ENCODE measurements at places on chromosomes 5 and 9.

GRCh38 chr9:83933790-83934189 lies 12.6 kb upstream of the KIF27 start:
- DNase-seq, result no peak

DNA sequence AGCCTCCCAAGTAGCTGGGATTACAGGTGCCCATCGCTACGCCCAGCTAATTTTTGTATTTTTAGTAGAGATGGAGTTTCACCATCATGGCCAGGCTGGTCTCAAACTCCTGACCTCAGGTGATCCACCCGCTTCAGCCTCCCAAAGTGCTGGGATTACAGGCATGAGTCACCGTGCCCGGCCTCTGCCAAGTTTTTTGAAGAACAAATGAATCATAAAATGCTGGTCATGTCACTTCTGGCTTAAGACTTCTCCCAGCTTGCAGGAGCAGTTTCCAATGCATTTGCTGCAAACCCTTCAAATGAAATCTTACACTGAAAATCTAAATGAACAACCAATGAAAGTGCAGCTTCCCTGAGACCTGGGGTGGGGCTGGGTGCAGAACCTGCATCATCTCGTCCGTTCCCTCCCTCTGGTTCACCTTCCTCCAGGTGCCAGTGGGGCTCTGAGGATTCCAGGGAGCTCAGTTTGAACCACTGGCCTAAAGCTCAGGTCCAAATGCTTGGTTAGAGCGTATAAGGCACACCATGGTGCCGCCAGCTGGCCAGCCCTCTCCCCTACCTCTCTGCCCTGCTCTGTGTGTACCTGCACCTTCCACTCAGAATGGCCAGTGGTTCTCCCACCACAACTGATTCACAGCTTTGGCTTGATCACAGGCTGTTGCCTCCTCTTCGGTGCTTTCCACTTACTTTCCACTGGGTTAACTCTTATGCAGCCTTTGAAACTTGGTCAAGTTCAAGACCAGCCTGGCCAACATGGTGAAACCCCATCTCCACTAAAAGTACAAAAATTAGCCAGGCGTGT lies 39.8 kb upstream of the FUBP3 start:
- no peak for DNase-seq

GRCh38 chr5:76385540-76385939 lies 17.5 kb upstream of the IQGAP2 start:
- DNase-seq, result peak; percentile 30

DNA sequence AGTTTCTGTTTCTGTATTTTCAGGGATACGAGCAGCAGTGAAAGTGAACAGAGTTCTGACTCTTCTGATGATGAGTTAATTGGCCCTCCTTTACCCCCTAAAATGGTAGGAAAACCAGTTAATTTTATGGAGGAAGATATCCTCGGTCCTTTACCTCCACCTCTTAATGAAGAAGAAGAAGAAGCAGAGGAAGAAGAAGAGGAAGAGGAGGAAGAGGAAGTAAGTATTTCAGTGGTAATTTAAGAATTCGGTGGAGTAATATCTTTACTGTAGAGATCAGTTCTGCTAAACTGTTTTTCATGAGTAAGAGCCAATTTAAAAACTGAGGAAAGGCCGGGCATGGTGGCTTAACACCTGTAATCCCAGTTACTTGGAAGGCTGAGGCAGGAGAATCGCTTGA lies 17.2 kb downstream of the WDR70 start:
- DNase-seq, result no peak

- DNase-seq, result no peak
Observed at GRCh38 chr5:12204761-12205160, 300.5 kb upstream of the CTNND2 start.

DNA sequence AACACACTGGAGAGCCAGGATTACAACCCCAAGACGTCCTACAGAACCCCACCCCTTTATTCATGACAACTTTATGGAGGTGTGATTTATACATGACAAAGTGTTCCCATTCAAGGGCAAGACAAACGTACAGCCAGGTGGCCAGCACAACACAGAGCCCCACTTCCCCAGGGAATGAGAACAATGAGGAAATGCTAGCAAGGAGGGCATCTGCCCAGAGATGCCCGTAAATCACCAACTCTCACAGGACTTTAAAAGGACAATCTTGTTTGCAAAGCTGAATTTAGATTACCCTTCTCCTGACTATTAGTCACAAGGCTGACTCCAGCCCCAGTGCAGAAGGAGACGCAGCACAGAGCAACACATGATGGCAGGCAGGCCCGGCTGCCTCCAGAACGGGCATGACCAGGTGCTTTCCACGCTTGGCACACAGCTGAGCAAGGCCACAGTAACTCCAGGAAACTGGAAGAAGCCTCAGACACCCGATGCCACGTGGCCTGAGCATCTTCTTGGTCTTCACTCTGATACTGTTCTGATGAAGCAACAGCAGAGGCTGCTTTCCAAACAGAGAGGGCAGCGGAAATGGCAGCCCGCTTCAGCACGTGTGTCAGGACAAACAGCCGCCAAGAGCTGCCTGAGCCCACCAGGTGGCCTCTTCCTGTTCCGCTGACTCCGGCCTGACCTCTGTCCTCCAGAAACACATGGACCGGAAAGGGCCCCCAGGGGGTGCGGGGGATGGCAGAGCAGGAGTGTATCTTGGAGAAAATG lies 51.4 kb downstream of the ROR2 start:
- DNase-seq, result peak; percentile 61

DNA sequence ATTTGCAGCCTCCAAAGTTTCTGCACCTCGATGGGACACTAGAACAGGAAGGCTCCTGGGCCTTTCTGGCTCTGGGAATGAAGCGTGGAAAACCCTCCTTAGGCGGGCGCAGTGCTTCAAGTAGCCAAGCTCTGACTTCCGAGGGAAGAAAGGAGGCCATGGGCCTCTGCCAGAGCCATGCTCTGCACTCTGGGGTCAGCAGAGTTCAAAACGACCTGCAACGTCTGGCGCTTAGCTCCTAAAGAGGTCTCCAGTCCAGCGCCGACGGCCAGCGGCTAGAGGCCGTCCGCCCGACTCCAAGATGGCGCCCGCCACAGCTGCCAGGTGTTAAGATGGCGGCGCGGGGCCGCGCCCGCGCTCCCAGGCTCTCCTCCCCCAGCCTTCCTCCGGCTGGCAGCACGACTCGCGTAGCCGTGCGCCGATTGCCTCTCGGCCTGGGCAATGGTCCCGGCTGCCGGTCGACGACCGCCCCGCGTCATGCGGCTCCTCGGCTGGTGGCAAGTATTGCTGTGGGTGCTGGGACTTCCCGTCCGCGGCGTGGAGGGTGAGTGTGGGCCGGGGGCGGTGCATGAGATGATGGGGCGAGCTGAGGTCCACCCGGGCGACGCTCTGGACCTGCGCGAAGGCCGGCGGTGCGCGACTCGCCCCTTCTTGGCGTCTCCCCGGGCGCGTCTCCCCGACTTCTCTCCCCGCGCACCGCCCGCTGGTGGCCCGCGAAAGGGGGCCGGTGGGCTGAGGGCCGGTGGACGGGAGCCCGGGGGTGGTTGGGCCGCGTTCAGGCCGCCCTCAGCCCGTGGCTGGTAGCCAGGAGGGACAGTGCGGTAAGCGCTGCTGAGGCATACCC lies at the start of gene TXNDC15:
TXNDC15 (plus strand) TSS at position 385 of the 844 bp plus-strand sequence; CDS start at position 442, 57 bp downstream.
- DNase-seq, result peak; percentile 91

GRCh38 chr9:95595721-95596295 lies 79.0 kb upstream of the PTCH1 start:
- no peak for DNase-seq

DNA sequence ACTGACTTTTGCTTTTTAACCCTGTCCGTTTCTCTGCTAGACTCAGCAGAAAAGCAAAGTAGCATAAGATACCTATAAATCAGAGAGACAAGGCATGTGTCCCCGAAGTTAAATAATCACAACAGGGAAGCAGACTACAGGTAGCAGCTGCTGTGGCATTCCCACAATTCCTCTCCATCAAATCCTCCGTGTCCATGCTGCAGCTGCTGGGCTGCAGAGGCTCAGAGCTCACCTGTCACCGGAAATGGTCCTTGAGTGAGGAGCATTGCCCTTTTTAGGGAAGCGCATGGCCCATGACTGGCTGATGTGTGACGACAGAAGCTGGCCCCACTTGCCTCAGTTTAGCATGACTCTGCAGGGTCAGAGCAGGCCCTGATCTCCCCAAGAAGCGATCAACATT lies 125.0 kb downstream of the MSX2 start:
- DNase-seq, result no peak

DNA sequence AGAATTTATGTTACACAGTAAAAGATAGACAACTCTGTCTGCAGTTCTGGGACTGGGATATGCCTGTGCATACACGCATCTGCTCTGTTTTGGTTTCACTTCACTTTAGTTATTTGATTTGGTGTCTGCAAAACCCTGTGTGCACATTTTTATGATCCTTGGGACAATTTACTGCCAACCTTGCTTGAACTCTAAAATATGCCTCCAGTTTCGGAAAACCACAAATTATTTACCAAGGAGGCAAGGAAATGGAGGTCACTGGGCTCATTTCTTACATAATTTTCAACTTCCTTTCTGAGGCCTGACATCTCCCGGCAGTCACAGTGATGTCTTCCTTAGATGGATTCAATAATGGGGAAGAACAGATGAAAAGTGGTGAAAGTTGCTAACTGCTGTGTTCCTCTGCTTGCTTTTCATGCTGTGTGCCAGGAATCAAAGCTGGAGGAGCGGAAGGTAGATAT lies 61.2 kb upstream of the TAF11L2 start:
- no peak for DNase-seq

- no peak for DNase-seq
Observed at GRCh38 chr5:112918679-112919078, 3.3 kb downstream of the REEP5 start.

- DNase-seq, result no peak
Observed at GRCh38 chr5:130289132-130290088, 385.1 kb downstream of the CHSY3 start.

DNA sequence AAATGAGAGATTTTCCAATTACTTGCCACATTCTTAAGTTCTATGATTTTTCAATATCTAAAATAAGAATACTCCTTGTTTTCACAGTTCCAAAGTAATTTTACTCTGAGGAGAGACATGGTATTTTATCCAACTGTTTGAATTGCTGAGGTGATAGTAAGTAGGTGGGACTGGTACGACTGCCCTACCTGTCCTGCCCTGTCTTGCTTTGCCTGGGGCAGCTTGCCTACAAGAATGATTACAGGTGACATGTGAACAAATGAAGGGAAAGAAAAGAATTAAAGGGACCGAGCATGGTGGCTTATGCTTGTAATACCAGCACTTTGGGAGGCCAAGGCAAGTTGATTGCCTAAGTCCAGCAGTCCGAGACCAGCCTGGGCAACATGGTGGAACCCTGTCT lies 41.6 kb upstream of the HMGCS1 start:
- DNase-seq, result no peak

- DNase-seq, result no peak
Observed at GRCh38 chr5:158553962-158554336, 545.8 kb downstream of the EBF1 start.

DNA sequence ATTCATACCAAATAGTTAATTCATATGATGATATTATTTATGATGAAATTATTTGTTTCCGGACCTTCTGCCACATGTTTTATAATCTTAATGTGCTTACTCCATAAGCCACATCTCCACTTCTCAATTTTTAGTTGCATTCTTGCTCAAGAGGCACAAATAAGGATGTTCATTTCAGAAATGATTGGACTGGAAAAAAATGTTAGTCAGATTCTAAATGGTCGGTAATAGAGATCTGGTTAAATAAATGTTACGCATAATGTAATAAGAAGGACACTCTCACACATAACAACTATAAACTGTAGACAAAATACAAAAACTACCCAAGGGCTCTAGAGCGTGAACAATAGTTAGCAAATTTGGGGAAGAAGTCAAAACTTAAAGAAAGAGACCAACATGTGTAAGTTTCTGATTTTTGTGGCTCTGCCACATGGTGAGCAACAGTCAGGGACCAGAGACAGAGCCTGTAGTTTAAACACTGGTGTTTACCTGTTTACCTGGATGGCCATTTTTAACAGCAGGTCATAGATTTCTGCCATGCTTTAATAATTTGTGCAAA lies 554.3 kb upstream of the CLINT1 start:
- no peak for DNase-seq

- no peak for DNase-seq
Observed at GRCh38 chr9:73081979-73082657, 69.5 kb upstream of the ANXA1 start.

GRCh38 chr5:140018096-140018481 lies 25.0 kb downstream of the NRG2 start:
- DNase-seq, result no peak

- no peak for DNase-seq
Observed at GRCh38 chr5:89930591-89931392, 478.8 kb downstream of the CETN3 start.

DNA sequence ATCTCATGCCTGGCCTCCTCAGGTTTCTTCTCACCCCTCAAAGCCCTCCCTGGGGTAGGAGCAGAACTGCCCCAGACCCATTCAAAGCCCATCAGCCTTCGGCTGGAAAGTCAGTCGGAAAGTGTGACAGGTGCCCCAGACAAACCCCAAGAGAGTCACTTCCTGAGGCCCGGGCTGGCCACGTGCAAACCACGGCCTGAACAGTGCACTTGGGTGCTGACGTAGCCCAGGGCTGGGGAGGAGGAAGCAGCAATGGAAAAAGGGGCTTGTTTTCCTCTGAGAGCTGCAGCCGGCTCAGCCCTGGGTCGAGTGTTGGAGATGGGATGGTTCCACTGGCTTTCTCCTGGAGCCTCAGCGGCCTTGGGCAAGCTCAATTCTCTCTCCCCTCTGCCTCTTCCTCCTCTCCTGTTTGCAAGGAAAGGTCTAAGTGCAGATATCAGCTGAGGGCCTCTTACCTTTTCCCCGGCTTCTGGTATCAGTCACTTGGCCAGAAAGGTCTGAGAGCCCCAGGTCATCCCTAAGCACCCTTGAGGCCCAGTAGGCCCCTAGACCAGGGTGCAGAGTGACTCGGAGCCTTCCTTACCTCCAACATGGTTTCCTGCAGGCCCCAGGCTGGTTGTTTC lies 5.9 kb upstream of the EGR1 start:
- no peak for DNase-seq

GRCh38 chr9:21081999-21082398 lies 4.3 kb upstream of the IFNB1 start:
- no peak for DNase-seq

GRCh38 chr5:168128111-168128510 lies 163.3 kb upstream of the WWC1 start:
- DNase-seq, result no peak

- no peak for DNase-seq
Observed at GRCh38 chr5:15431923-15432322, 68.1 kb upstream of the FBXL7 start.

GRCh38 chr9:87620731-87621322 lies 105.1 kb upstream of the CTSL start:
- no peak for DNase-seq

Measured in WERI-Rb-1 (cell line).